ENCODE measurements at places on chromosomes 3 and 15.

DNA sequence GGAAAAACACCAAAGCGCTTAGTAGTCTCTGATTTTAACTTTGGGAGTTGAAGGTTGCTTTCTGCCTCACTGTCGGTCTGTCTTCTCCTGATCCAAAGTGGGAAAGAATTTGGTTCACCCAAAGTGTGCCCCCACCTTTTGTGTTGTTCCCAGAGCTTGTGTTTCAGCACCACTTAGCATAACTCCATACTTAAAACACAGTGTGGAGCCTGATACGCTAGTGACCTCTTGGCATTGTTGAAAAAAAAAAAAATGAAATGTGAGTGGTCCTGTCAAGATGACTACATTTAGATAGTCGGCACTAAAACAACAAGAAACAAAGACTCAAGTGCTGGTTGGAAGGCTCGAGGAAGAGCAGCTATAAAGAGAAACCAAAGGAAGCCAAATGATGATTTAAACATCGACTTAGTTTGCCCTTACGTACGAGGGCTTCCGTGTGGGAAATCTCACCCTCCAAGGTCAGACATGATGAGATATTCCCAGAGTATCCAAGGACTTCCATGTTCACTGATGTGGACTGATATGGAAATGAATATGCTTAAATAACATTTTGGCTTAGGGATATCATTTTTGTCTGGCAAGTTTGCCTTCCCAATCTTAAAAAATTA, 178.8 kb downstream of the MEIS2 start:
- DNase-seq = no peak

DNA sequence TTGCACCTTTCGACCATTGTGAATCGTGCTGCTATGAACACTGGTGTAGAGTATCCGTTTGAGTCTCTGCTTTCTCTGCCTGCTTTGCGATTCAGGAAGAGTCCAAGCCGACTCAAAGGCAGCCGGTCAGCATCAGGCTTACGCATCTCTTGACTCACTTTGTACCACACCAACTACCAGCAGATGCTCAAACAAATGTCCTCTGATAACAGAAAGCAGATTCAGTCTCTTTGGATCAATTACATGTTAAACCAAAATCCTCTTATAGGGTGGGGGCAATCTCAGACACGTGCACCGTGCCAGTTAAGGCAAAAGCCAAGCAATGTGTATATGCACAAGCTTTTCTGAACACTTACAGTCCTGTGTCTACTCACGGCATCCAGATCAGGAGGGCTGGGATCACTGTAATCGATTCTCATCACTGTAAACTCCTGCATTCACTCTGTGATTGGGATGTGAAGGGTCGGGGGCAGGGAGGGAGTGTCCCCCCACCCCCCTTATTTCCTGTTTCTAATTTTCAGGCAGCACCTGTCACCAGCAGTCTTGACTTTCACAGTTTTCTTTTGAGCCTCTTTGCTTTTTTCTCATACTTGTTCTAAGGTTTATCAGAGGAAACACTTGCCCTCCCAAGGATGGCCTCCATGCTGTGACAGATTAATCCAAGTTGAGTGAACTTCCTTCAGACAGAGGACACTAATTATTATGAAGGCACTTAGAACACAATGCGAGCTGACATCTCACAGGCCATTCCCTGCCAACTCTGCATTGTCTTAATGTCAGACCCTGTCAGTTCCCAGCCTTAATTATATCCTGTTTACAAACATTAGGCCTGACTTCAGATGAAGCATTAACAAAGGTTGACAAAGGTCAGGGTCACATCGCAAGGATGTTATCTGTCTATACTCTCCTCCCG, 153.5 kb downstream of the MECOM start:
- DNase-seq = no peak

- DNase-seq = no peak
Measured at GRCh38 chr3:55059027-55059629, 131.3 kb upstream of the LRTM1 start.

- DNase-seq = no peak
Measured at GRCh38 chr3:149402481-149402880, 25.0 kb upstream of the TM4SF1 start.

GRCh38 chr3:172135185-172135584, 95.8 kb downstream of the FNDC3B start:
- DNase-seq = no peak

GRCh38 chr3:169150920-169151319, 512.6 kb downstream of the MECOM start:
- DNase-seq = no peak

- no peak for DNase-seq
Measured at GRCh38 chr15:101187820-101188636, 63.8 kb downstream of the CHSY1 start.

- no peak for DNase-seq
Measured at GRCh38 chr3:37505415-37505814, 331.0 kb upstream of the LRRFIP2 start.

- DNase-seq = peak; percentile 31
Measured at GRCh38 chr15:68650901-68651709, 72.3 kb downstream of the CORO2B start.

DNA sequence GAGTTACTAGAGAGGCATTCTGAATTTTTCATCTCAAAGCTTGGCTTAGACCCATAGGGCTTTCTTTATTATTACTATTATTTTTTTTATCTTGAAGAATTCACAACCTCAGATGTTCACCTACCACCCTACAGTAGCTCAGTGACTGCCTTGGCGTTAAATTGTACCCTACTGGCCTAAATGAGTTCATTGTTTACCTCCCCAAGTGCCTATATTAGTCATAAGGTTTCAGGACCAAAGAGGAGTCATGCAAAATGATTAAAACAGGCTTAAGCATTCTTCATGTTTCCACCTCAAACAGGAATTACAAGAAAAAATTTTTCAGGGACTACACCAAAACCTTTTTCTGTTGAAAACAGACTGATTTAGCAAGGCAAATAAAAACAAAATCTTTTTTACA, 751.5 kb downstream of the SQOR start:
- no peak for DNase-seq

- DNase-seq = no peak
Measured at GRCh38 chr3:86814321-86814720, 176.6 kb downstream of the VGLL3 start.

GRCh38 chr15:42742149-42742548, 5.2 kb upstream of the CDAN1 start:
- DNase-seq = no peak

GRCh38 chr15:101128221-101129015, 123.4 kb downstream of the CHSY1 start:
- no peak for DNase-seq

Measured in stimulated activated CD4-positive, alpha-beta T cell treated with anti-CD3 and anti-CD28 coated beads, Interleukin-1b, Interleukin-23, amount 100 ng/mL, for 24 hours (primary cell).